ENCODE measurements at places on chromosomes 5 and 9.

GRCh38 chr5:124741711-124742496, 4.5 kb downstream of the ZNF608 start:
- no peak for DNase-seq

GRCh38 chr9:36530224-36530623, 42.5 kb upstream of the MELK start:
- DNase-seq: no peak

DNA sequence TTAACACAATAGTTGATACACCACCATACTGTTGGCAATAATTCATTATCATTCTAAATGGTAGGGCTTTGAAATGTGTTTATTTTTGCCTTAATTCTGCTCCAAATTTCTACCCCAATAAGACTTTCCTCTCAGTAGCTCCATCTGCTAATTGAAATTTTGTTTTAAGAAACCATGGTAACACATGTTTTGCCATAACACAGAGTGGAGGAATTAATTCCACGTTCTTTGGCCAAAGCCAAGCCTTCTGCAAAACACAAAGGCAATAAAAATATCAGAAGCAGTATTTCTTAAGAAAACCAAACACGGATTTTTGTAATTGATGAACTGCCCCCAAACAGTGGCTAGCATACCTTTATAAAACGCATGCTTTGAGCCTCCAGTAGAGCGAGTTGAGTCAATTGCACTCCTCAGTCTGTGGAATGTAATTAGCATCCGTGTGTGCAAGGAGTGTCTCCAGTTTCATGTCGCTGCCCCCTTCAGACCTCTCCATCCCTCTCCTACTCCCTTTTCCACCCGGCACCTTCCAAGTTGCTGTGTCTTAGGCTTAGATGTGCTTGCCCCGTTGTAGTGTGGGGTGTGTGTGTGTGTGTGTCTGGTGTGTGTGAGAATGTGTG, 58.2 kb upstream of the CKS2 start:
- no peak for DNase-seq

DNA sequence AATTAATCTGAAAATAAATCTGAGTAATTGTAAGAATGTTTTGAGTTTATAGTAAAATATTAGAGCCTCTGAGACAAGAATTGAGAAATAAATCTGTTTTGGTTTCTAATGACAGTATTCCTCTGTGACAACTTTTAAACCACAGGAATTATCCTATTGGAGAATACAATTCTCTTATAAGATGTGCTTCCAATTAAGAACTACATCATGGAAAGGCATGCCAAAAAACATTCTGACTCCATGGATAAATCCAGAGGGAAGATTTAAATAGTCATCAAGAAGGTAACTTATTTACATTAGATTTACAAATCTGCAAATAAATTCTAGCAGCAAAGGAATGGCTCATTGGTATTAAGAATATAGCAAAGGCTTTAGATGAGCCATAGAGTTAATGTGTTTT, 178.3 kb upstream of the ACOT12 start:
- DNase-seq: no peak

DNA sequence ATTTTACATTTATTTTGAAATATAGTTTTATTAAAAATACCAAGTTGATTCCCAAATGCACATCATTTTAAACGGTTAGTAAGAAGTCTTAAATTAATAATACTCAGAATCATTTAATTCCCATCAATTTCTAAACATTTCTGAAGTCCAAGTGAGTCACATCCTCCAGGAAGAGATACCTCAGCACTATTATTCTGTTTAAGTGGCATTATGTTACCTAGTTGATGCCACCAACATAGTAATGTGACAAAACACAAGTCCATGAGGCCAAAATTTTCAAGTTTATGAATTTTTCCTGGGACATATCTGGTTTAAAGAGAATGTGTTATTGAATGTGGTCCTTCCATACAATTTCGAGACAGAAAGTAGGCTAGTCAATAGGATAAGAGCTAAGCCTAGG, 1348.3 kb upstream of the CDH9 start:
- DNase-seq: no peak

DNA sequence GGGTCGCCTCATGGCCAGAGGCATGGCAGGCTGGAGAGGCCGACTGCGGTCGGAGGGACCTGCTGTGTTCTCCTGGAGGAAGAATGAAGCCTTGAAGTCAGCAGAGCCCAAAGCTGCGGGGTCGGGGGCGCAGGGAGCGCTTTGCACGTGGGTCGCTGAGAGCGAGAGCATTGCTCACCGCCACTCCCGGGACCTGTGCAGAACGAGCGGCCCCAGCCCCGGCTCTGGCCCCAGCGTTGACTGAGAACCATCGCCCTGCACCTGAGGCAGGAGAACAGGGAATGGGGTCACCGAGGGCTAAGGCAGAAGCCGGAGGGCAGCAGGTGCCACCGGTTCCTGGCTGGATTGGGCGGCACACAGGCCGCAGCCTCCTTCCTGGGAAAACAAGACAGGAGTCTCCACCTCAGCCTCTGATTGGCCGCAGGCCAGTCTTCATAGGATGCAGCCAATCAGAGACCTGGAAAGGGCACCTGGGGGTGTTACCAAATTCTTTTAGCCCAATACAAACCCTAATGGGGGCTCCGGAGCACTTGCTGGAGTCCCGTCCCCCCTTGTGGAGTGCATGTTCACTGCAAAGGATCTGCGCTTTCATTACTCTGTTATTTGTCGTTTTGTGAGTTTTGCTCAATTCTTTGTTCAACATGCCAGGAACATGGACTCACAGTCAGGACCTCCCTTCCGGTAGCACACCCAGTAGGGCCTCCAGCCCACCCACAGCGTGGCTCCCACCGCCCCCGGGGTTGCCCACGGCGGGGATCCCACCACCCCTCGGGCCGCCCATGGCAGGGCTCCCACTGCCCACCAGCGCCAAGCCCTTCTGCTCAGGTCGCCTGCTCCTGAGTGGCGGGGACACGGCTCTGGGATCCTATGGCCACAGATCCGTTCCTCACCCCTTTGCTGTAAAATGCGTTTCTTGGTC, 24.7 kb upstream of the SLC6A19 start:
- DNase-seq: no peak
